WTC11 (cell line): ENCODE measurements at places on chromosomes 5 and 9.

DNA sequence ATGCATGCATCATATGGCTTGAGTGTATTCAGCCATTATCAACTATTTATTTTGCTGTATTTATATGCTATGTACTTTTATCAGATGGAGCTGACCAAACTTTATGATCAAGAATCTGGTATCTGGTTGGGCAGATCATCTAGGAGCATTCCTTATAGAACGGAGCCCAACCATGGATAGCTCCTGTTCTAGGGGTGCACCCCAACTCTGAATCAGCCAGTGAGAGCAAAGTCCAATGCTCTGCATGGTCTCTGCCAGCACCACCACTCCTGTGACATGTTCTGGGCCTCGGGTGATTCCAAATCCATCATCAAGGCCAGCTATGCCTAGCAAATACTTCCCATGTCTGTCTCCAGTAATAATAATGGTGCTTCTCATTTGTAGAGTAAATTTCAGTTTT, 517.5 kb downstream of the AGTPBP1 start:
- no peak for DNase-seq
- peaks cover 4% of the 10 kb centered on the region; the same call in 1 of the 2 replicates for H3K4me1 ChIP-seq
- no peak overlapping the region for H3K4me3 ChIP-seq
- H3K27ac ChIP-seq, result no peak overlapping the region
- no peaks in the 10 kb centered on the region; the same call in 1 of the 2 replicates for H3K27me3 ChIP-seq
- no peaks in the 10 kb centered on the region for H3K36me3 ChIP-seq

DNA sequence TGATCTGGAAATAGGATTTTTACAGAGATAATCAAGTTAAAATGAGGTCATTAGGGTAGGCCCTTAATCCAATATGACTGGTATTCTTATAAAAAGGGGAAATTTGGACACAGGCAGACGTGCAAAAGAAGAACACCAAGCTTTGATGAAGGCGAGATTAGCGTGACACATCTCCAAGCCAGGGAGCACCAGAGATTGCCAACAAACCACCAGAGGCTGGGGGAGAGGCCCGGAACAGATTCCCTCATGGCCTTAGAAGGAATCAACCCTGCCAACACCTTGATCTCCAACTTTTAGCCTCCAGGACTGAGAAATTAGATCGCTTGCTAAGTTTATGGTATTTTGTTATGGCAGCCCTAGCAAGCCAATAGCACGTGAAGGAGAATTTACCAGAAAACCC, 10.8 kb upstream of the ARSI start:
- H3K4me3 ChIP-seq, result no peak overlapping the region
- no peak overlapping the region for H3K27ac ChIP-seq

GRCh38 chr5:40021007-40021406, 596.2 kb upstream of the DAB2 start:
- no peak for DNase-seq
- H3K36me3 ChIP-seq, result peaks cover 12% of the 10 kb centered on the region
- H3K27me3 ChIP-seq, result no peaks in the 10 kb centered on the region
- no peaks in the 10 kb centered on the region for H3K4me1 ChIP-seq
- H3K4me3 ChIP-seq, result no peak overlapping the region

GRCh38 chr9:2132484-2133082, 117.4 kb downstream of the SMARCA2 start:
- 0 out of 2 replicates have a peak overlapping the region, but pooled peaks have one; percentile 35 for H3K27ac ChIP-seq
- H3K4me3 ChIP-seq, result no peak overlapping the region
- no peak for DNase-seq
- no peaks in the 10 kb centered on the region for H3K27me3 ChIP-seq

DNA sequence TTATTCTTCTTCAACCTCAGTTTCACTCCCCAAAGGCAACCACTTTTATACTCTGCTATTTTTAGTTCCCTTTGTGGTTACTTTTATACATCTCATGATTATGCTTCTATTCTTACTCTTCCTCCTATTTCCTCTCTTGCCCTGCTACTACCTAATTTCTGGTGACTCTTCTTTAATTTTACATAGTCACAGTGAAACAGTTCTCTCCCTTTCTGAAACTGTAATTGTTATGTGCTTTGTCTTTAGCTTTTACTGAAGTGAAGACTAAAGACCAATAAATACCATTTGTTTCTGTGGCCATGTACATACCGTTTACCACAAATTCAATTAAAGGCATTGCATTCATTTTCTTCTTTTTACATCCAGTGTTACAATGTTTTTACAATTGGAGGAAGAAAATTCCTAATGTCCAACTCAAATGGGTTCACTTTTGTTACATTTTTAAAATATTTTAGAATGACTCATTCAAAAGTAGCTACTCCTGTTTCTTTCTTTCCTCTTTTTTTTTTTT, 410.6 kb downstream of the PSAT1 start:
- H3K4me3 ChIP-seq, result no peak overlapping the region
- peaks cover 8% of the 10 kb centered on the region for H3K4me1 ChIP-seq
- no peak for DNase-seq
- no peaks in the 10 kb centered on the region for H3K27me3 ChIP-seq
- peak overlapping the region; percentile 2; the same call in 1 of the 2 replicates for H3K27ac ChIP-seq
- H3K36me3 ChIP-seq, result no peaks in the 10 kb centered on the region

DNA sequence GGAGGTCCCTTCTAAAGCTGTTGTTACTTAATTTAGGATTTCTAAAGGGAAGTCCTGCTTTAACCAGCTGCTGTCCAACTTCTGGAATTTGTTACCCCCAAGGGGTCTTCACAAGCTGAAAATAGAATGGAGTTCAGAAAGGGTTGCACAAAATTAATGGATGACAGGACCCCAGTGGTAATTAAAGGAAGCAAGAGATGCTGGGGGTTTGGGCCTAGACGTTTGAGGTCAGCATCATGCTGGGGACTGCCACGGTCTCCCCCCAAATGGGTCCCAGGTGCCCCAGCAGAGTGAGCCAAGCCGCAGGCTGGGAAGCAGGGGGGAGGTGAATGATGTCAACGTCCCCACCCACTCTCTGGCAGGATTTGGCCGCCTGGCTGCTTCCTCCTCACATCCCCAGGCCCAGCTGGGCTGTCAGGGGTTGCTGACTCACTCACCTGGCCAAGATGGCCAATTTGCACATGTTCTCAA, 97.5 kb upstream of the ARAP3 start:
- no peaks in the 10 kb centered on the region for H3K36me3 ChIP-seq
- no peak overlapping the region for H3K4me3 ChIP-seq
- H3K4me1 ChIP-seq, result peaks cover 45% of the 10 kb centered on the region
- H3K27me3 ChIP-seq, result no peaks in the 10 kb centered on the region
- H3K27ac ChIP-seq, result no peak overlapping the region

DNA sequence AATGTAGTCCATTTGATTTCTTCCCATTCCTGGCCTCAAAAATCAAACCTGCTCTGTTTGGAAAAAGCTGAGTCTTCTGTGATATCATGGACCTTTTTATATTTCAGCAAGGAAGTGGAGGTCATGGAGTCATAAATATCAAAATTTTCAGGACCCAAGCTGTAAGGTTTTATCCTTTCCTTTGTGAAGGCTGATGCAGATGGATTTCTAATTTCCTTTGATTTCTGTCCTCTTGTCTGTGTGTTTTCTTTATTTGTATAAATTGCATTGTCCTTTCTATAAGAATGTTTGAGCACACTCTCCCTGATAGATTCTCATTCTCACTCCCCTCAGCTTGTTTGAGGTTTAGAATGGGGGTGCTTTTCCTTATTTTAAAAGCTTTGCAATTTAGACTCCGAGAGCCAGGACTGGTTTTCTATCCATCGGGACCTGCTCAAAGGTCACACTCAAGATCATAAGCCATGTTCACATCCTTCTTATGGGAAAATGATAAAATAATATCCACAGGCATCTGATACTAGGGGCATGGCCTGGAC, 127.4 kb upstream of the TMEM161B start:
- DNase-seq, result no peak
- no peak overlapping the region for H3K4me3 ChIP-seq
- peaks cover 77% of the 10 kb centered on the region for H3K4me1 ChIP-seq
- H3K36me3 ChIP-seq, result no peaks in the 10 kb centered on the region

DNA sequence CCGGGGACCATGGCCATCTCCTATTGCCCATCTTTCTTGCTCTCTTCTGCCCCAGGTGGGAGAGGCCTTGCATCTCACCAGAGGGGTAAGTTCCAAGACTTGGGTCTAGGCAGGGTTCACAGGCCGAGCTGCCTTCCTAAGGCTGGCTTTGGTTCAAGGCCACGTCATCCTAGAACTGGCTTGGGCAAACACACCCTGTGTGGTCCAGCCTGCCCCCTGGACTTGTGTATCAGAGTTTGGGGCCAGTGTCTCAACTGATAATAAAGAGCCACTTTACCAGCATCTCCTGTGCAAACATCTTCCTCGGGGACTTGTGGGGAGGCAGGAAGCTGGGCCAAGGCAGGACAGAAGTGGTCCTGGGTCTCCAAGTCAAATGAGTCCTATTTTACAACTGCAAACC, 17.8 kb downstream of the BOD1 start:
- no peak overlapping the region for H3K4me3 ChIP-seq
- H3K27ac ChIP-seq, result no peak overlapping the region
- peaks cover 2% of the 10 kb centered on the region; the same call in 1 of the 2 replicates for H3K27me3 ChIP-seq
- no peak for DNase-seq
- H3K4me1 ChIP-seq, result no peaks in the 10 kb centered on the region

- no peak for DNase-seq
- H3K36me3 ChIP-seq, result no peaks in the 10 kb centered on the region
- H3K4me3 ChIP-seq, result no peak overlapping the region
- H3K27ac ChIP-seq, result no peak overlapping the region
These were observed 226.5 kb downstream of the GABBR2 start for GRCh38 chr9:98482226-98482625.

DNA sequence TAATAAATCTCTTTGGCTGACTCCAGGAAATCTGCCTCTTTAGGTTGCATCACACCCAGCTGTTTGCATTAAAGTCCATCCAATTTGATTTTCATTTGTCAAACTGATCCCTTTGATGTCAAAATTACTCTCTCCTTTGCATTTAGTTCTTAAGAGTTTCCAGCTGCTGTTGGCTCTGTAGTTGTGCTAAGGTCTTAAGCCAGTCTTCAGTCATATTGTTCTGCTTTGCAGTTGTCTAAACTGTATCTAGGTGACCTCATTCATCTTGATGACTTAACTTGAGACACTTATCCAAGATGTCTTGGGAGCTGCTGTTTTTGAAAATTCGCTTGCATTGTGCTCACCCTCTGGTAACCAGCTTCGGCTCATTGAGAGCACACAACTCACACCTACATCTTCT, 386.9 kb upstream of the TLE4 start:
- no peaks in the 10 kb centered on the region for H3K27me3 ChIP-seq
- H3K27ac ChIP-seq, result no peak overlapping the region
- H3K4me1 ChIP-seq, result peaks cover 9% of the 10 kb centered on the region
- H3K4me3 ChIP-seq, result no peak overlapping the region
- peaks cover 13% of the 10 kb centered on the region for H3K36me3 ChIP-seq

DNA sequence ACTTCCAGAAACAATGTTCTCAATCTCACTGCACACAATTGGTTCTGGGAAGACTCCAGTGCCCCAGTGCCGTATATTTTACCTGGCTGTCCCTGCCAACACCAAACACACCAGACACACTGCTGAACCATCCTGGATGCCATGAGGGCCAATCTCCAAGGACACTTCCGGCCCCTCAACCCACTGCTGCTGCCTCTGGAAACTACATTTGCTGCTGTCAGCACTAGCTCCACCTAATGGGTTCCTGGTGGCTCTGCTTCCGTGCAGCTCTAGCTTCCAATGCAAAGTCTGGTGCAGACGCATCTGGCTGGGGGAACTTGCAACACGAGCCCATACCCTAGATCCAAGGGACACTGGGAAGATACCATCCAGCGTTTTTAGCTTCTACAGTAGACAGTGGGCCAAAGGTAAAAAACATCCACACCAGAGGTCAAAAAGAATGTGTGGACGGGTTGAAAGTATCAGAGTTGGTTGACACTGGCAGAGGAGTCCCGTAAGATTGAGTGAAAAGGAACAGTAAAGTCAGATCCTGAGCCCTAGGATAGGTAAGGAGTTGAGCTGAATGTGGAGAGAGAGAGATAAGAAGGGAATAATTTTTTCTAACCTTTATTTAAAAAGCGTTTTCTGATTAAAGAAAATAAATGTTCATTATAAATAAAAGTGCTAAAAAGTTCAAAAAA, 99.7 kb upstream of the KIF2A start:
- no peak overlapping the region for H3K27ac ChIP-seq
- H3K36me3 ChIP-seq, result no peaks in the 10 kb centered on the region
- no peak overlapping the region for H3K4me3 ChIP-seq
- H3K27me3 ChIP-seq, result no peaks in the 10 kb centered on the region

GRCh38 chr9:79213417-79214125, 358.2 kb upstream of the TLE4 start:
- DNase-seq, result no peak
- no peaks in the 10 kb centered on the region for H3K27me3 ChIP-seq
- H3K4me1 ChIP-seq, result peaks cover 8% of the 10 kb centered on the region
- H3K4me3 ChIP-seq, result no peak overlapping the region
- no peaks in the 10 kb centered on the region for H3K36me3 ChIP-seq
- no peak overlapping the region for H3K27ac ChIP-seq

GRCh38 chr5:11037080-11037479, 276.0 kb upstream of the DAP start:
- H3K4me1 ChIP-seq, result no peaks in the 10 kb centered on the region
- DNase-seq, result no peak
- no peaks in the 10 kb centered on the region for H3K36me3 ChIP-seq
- no peaks in the 10 kb centered on the region for H3K27me3 ChIP-seq
- H3K4me3 ChIP-seq, result no peak overlapping the region
